ENCODE measurements at places on chromosomes 4 and X. TPM values are rescaled to one million over a fixed set of nuclear protein-coding genes. Genes with fewer than 3 reads are reported as not detected.

TMEM33 gene
- 39.1 TPM for total RNA-seq

MRPL1 gene
- 20.2 TPM for total RNA-seq

SRPX gene
- total RNA-seq: 0.18 TPM

HTR2C gene
- total RNA-seq: not detected

TBC1D19 gene
- total RNA-seq: 2.1 TPM

MGARP gene
- not detected for total RNA-seq

PAGE2 gene
- not detected for total RNA-seq

SSX4B gene
- not detected for total RNA-seq

PRDM8 gene
- total RNA-seq: 1.6 TPM

UVSSA gene
- 14.2 TPM for total RNA-seq

PAGE2B gene
- total RNA-seq: not detected

RAB41 gene
- not detected for total RNA-seq

GRCh38 chr4:88757776-88758175 is 60.1 kb upstream of the NAP1L5 start:
- H3K27ac ChIP-seq: no peak overlapping the region
- no peak for DNase-seq
- H3K4me3 ChIP-seq: no peak overlapping the region
- no peaks in the 10 kb centered on the region for H3K4me1 ChIP-seq

DNA sequence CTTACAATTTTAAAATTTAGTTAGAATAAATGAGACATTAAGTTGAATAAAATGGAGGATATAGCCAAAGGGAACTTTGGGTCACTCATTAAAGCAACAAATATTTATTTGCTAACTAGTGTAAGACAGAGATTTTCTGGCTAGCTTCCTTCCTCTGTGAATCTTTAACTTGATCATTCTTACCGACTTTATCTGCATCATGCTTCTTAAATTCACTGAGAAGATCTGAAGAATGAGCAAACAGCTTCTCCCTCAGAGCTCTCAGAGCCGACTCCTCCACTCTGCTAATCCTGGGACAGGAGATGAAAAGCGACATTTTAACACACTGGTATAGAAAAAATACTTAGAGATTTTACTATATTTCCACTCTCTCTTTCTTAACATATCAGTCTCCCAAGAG is 35.1 kb downstream of the PPEF2 start:
- no peak for DNase-seq
- H3K27ac ChIP-seq: no peak overlapping the region
- no peaks in the 10 kb centered on the region for H3K4me1 ChIP-seq
- H3K27me3 ChIP-seq: no peaks in the 10 kb centered on the region
- H3K4me3 ChIP-seq: no peak overlapping the region
- H3K36me3 ChIP-seq: no peaks in the 10 kb centered on the region

DNA sequence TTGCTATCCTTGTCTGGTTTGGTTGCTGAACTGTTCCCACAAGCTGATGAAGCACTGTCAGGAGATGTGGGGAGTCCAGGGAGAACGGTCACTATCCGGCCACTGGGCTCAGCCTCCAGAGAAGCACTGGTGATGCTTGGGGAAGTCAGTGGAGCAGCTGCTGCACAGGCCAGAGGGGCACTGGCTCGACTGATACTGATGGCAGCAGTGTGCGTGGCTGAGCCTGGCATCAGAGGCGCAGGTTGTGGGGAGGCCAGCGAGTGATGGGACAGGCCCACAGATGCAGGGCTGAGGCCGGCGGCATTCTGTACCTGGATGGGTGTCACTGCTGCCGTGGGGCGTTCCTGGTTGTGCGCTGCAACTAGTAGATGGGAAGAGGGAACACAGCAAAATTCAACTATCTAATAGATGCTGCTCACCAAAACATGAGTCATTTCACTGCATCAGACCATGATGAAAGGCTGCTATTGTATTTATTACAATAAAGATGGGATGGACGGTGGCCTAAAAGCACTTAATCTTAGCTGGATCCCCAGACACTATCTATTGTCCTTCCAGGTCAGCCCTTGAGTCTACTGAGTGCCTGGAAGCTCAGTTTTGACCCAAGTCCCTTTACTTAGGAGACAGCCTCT is 106.3 kb upstream of the CBR4 start:
- H3K27me3 ChIP-seq: no peaks in the 10 kb centered on the region
- no peak overlapping the region for H3K27ac ChIP-seq
- no peak overlapping the region for H3K4me3 ChIP-seq
- peaks cover 10% of the 10 kb centered on the region for H3K36me3 ChIP-seq
- no peaks in the 10 kb centered on the region for H3K4me1 ChIP-seq

GRCh38 chr4:148305751-148306150 is 136.5 kb downstream of the NR3C2 start:
- no peaks in the 10 kb centered on the region for H3K27me3 ChIP-seq
- H3K4me3 ChIP-seq: no peak overlapping the region
- DNase-seq: no peak
- H3K4me1 ChIP-seq: no peaks in the 10 kb centered on the region
- H3K36me3 ChIP-seq: no peaks in the 10 kb centered on the region

DNA sequence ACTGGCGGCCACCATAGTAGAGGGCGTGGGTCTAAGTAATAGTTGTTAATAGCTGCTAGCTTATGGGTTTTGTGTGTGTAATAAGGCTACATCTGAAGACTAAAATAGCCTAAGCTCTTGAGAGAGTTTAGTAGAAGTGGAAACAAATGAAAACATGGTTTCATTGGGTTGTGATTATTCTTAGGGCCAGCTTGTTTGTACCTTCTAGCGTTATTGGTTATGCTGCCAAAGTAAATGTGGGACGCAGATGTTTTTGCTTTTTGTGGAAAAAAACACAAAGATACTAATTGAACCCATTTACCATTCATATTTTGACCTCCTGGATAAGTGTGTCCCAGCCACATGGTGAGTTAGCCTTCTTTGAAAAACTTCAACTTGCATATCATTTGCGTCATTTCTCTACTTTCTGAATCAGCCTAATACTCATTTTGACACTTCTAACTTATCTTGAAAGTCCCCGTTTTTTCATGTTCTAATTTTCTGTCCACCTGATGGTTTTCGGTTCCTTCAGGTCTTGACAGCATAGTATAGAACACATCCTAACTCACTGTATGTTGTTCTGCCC is 305.3 kb downstream of the FRMPD4 start:
- peak; percentile 60 for DNase-seq
- 0 out of 2 replicates have a peak, but pooled peaks cover 3% of the 10 kb centered on the region for H3K4me1 ChIP-seq
- peaks cover 7% of the 10 kb centered on the region for H3K27me3 ChIP-seq
- H3K36me3 ChIP-seq: no peaks in the 10 kb centered on the region

DNA sequence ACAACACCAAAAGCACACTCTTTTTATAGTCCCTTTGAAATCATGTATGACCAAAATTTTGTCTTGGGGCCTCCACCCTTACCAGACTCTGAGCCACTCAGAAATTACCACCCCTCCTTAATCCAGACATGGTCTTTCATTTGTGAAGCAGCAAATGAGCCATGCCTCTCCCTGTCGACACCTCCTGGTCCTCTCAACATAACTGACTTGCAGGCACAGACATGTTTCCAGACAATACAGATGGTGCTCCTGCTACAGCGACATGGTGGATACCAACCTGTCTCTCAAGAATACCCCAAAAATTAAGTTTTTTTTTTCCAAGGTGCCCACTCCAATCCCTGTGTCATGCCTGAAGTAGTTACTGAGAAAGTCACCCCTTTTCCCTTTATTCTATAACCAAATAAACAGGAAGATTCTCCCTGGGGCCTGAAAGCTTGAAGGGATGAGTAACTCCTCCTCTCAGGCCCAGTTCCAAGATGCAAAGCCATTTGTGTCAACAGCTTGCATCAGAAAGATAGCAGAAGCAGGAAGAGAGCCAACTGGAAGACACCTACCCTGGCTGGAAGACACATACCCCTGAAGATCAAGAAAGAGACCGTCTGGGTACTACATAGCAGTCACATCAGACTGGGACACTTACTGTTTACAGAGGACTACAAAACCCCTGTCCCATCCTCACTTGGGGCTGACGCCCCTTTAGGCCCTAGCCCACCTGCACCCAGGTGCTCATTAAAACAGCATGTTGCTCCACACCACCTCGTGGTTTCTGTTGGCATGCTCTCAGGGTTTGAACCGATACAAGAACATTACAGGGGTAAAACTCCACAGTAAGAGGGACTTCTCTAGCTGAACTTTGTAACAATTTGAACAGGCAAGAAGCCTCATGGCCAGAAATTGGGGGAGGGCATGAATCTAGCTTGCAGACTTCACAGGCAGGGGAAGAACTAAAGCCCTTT is 5.5 kb upstream of the UGT2B17 start:
- no peaks in the 10 kb centered on the region for H3K27me3 ChIP-seq
- no peak for DNase-seq
- H3K36me3 ChIP-seq: no peaks in the 10 kb centered on the region
- no peaks in the 10 kb centered on the region for H3K4me1 ChIP-seq
- H3K4me3 ChIP-seq: no peak overlapping the region

GRCh38 chr4:162285753-162286152 is 122.0 kb upstream of the FSTL5 start:
- H3K4me1 ChIP-seq: no peaks in the 10 kb centered on the region
- no peaks in the 10 kb centered on the region for H3K36me3 ChIP-seq
- no peak overlapping the region for H3K27ac ChIP-seq
- no peak overlapping the region for H3K4me3 ChIP-seq
- H3K27me3 ChIP-seq: no peaks in the 10 kb centered on the region

DNA sequence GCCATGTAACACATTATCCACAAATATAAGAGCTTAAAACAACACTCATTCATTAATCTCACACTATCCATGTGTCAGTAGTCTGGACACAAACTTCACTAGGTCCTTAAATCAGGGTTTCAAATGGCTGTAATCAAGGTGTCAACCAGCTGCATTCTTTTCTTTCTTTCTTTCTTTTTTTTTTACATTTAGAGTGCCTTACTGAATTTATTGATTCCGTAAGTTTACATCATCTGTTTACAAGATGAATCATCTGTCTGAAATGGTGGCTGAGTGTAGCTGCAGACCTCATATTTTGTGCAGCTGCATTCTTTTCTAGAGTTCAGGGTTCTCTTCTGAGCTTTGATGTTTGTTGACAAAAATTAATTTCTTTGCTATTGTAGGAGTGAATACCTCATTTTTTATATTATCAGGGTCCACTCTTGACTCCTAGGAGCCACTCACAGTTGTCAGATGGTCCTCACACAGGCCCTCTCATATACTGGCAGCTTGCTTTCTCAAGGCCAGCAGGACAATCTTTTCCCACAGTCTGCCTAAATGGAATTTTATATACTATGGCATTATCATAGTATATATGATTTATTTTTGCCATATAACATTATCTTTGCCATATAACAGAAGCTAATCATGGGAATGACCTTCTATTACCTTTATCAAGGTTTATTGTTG is 37.8 kb downstream of the SPOCK3 start:
- H3K27me3 ChIP-seq: no peaks in the 10 kb centered on the region
- no peak overlapping the region for H3K4me3 ChIP-seq
- no peak overlapping the region for H3K27ac ChIP-seq
- H3K4me1 ChIP-seq: no peaks in the 10 kb centered on the region

- no peaks in the 10 kb centered on the region for H3K4me1 ChIP-seq
- no peak overlapping the region for H3K27ac ChIP-seq
- H3K36me3 ChIP-seq: no peaks in the 10 kb centered on the region
- no peak overlapping the region for H3K4me3 ChIP-seq
- no peaks in the 10 kb centered on the region for H3K27me3 ChIP-seq
- no peak for DNase-seq
Observed at GRCh38 chr4:141647966-141648365, 11.6 kb downstream of the IL15 start.

GRCh38 chr4:12144051-12144450 is 715.4 kb upstream of the HS3ST1 start:
- H3K27ac ChIP-seq: no peak overlapping the region
- no peaks in the 10 kb centered on the region for H3K4me1 ChIP-seq
- H3K36me3 ChIP-seq: no peaks in the 10 kb centered on the region
- no peak for DNase-seq
- no peak overlapping the region for H3K4me3 ChIP-seq

DNA sequence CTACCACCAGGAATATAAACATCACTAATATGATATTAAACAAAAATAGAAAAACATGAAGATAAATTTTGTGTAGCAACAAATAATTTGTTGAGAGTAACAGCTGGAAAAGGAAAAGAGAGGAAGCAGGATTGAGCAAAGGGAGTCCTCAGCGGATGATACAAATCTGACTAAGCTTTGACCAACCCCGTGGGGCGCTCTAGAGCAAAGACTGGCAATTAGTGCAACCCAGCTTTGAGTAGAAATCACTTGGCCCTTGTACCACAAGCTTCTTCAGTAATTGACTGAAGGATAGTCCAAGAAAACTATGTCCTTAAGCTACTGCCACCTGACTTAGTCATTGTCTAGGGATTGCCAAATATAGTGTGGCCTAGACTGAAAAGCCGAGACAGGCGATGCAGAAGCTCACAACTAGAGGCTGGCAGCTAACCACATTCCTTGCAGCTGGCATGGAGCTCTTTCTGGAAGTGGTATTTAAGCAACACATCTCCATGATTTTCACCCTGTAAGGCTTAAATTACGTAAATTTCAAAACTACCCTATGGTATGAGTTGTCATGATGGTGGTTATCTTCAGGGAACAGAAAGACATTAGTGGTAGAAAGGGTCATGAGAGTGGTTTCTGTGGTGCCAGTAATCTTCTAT is 396.0 kb downstream of the PDGFC start:
- H3K4me1 ChIP-seq: no peaks in the 10 kb centered on the region
- no peaks in the 10 kb centered on the region for H3K27me3 ChIP-seq
- no peaks in the 10 kb centered on the region for H3K36me3 ChIP-seq
- no peak overlapping the region for H3K27ac ChIP-seq

DNA sequence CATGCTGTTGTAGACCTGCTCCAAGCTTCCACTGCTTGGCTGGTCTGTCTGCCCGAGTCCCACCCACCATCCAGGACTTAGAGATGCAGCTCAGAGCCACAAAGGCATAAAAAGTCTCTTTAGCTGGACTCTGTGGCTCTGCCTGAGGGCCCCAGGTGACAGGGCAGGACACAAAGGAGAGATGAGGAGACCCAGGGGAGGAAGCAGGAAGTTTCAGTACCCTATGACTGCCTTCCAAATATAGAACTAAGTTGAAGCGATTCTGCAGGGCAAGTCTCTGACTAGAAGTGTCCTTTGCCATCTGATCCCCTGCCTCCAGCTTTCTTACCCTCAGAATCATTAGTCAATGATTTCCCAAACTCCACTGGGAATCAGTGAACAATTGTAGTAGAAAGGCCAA is 11.2 kb upstream of the CXCR3 start:
- H3K36me3 ChIP-seq: no peaks in the 10 kb centered on the region
- H3K4me1 ChIP-seq: peaks cover 29% of the 10 kb centered on the region
- H3K27ac ChIP-seq: peak overlapping the region; percentile 81
- H3K4me3 ChIP-seq: peak overlapping the region; percentile 41

- DNase-seq: no peak
- H3K36me3 ChIP-seq: no peaks in the 10 kb centered on the region
- H3K27ac ChIP-seq: 0 out of 2 replicates have a peak overlapping the region, but pooled peaks have one; percentile 11
Observed at GRCh38 chr4:138192113-138192512, 50.0 kb downstream of the SLC7A11 start.

DNA sequence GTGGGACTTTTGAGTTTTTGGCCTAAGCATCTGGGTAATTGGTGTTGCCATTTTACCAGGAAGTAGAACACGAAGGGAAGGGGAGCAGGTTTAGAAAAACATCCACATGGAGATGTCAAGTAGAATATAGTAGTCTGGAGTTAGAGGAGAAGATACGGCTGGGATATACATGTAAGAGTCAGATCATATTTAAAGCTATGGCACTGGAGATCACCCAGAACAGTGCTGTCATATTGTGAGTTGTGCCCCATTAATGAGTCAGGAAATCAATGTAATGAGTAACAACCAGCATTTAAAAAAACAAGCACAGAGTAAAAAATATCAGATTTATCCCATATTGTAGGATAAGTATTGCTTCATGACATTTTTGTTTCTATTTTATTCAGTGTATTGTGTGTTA is 4.2 kb downstream of the GSTCD start:
- H3K27me3 ChIP-seq: no peaks in the 10 kb centered on the region

- no peak overlapping the region for H3K27ac ChIP-seq
- no peaks in the 10 kb centered on the region for H3K27me3 ChIP-seq
- H3K36me3 ChIP-seq: no peaks in the 10 kb centered on the region
- H3K4me3 ChIP-seq: no peak overlapping the region
Observed at GRCh38 chr4:38424151-38424871, 239.7 kb upstream of the KLF3 start.
